Fibroblast of skin of right biceps (primary cell): ENCODE measurements at places on chromosomes 3 and 15.
A peak's percentile ranks its signal among the peaks of the same experiment; 100 is the strongest.

DNA sequence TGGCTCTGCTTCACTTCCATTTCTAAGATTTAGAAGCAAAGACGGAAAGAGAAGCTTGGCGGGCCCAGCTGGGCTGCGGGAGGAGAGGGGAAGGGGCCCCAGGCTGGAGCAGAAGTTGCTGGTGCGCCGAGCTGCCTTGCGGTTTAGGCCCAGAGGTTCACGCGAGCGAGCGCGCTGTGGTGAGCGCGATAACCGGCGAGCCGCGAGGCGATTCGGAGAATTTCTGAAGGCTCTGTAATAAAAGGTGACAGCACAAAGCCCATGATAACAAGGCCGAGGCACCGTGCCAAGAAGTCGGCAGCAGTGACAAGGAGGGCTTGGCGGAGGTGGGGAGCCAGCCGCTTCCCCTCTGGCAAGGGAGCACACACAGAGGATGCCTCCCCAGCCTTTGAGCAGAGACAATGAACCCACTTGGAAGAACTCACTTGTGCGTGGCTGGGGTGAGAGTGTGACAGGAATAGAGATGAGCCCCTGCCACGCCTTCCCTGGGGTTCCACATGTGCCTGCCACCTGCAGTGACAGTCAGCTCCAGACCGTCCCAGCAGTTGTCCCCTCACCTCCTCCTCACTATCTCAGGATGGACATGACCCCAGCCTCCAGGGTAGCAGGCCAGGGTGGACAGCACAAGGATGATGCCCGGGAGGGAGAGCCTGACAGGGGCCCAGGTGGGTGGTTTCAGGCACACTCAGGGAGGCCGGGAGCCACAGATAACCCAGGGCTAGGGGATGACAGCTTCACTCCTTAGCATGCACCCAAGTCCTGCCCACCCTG is 315.2 kb downstream of the UACA start:
- peak; percentile 23 for DNase-seq

DNA sequence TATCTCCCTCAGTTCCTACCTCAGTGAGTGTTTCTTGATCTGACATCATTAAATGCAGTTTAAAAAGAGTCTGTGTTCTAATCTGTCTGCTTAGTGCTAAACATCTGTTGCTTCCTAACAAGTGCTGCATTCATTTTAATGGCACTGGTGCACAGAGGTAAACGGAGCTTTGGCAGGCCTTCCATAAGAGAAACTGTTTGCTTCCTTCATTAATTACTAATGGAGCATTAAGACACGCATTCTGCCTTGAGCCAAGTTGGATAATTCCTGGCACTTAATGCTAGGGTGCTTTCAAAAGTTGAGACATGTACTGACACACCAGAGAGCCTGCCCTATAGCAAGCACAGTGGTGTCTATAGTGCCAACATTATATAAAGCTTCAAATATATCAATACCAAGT is 34.7 kb downstream of the SCG5 start:
- no peak for DNase-seq

GRCh38 chr15:39132954-39133600 is 447.8 kb upstream of the THBS1 start:
- peak; percentile 96 for DNase-seq

DNA sequence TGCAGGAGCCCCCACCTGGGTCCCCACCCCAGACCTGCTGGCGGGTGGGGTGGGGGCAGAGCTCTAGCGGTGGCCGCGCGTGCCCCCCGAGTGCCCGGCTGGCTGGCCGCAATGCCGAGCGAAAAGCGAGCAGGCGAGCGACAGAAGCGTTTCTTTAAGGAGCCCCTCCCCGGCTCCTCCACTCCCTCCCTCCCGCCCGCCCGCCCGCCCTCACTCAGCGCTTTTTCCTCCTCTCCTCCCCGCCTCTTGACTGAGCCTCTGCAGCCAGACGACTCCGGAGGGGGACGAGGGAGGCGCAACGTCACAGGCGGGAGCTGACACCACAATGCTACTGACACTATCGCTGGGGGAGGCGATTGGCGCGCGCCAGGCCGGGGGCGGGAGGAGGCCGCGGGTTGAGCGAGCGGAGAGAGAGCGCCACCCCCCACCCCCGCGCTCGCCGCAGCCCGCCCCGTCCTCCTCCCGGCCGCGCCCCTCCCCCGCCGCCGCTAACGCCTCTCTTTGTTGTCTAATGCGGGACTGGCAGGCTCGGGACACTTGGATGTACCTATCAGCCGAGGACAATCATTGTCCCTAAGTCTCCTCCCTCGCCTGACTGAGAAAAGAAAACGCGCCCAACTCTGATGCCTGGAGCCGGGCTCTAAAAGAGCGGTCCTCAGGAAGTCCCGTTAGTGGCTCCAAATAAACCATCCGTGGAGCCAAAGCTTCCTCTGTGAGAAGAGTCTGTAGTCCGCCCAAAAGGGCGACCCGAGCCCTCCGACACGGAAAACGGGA is at the start of gene MEX3B:
Gene MEX3B, minus strand, starts transcription at position 127 of the 774 bp plus-strand sequence. CDS start 313 bp downstream, outside the sequence.
- DNase-seq, result peak; percentile 100

DNA sequence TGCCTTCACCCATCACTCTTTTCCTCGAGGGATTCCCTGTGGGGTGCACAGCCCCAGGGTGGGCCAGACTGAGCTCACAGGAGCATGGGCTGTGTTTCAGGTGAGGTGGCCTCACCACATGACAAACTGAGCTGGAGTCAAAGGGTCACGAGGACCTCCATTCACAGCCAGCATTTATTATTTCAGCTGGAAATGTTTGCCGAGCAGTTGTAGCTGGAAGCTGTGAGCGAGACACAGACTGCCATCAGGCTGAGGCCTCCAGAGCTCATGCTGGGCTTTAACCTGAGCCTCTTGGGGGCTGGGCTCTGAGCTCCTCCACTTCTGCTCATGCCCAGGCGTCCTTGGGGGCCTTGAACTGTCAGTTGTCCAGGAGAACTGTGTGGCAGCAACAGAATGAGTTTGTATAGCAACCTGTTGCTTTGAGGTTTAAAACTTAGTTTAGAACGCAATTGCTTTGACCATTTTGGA is 57.5 kb downstream of the FLNB start:
- DNase-seq, result no peak

GRCh38 chr3:104669083-104669482 is 697.6 kb upstream of the ALCAM start:
- no peak for DNase-seq

DNA sequence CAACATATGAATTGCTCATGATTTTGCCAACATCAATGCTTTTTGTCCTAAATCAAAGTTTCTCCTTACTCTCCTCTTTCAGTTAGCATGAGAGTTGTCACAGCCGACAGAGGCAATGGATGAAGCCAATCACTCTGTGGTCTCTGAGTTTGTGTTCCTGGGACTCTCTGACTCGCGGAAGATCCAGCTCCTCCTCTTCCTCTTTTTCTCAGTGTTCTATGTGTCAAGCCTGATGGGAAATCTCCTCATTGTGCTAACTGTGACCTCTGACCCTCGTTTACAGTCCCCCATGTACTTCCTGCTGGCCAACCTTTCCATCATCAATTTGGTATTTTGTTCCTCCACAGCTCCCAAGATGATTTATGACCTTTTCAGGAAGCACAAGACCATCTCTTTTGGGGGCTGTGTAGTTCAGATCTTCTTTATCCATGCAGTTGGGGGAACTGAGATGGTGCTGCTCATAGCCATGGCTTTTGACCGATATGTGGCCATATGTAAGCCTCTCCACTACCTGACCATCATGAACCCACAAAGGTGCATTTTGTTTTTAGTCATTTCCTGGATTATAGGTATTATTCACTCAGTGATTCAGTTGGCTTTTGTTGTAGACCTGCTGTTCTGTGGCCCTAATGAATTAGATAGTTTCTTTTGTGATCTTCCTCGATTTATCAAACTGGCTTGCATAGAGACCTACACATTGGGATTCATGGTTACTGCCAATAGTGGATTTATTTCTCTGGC is 2.5 kb downstream of the OR4F6 start:
- DNase-seq, result peak; percentile 1

- DNase-seq, result peak; percentile 87
These were observed 3.2 kb downstream of the SSR3 start for GRCh38 chr3:156551746-156552145.

- DNase-seq, result no peak
These were observed 61.7 kb downstream of the XXYLT1 start for GRCh38 chr3:195209083-195209846.

DNA sequence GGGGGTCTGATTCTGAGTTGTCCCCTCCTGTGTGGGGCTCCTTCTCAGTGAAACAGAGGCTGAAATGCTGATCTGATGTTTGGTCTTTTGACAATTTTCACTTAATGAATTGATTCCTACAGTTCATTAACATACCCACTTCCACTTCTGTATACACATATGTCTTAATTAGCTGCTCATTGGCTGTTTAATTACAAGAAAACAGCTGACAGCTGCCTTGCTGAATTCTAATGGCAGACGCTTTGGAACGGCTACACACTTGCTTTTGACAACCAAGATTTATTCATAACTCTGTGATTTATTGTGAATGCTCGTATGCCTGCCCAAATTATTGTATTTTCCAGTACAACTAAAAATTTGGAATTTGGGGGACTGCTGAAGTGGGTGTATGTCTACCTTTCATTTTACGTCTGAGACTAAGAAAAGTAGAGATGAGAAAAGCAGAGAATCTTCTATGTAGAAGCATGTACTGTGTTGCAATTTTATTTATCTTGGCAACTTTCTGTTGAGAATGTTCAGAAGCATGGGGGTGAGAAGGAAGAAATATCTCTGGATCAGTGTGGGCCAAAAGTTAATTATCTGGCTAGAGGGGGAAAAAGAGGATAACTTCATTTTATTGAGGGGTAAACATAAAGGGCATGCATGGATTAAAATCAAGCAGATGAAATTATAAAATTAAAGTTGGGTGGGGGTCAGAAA is 46.5 kb upstream of the ICE2 start:
- peak; percentile 30 for DNase-seq

GRCh38 chr3:186966406-186966805 is 36.1 kb downstream of the ST6GAL1 start:
- DNase-seq, result no peak

GRCh38 chr3:62261121-62261520 is 112.2 kb downstream of the FEZF2 start:
- no peak for DNase-seq

- no peak for DNase-seq
These were observed 47.1 kb downstream of the CHD2 start for GRCh38 chr15:92947071-92947730.

- no peak for DNase-seq
These were observed 58.8 kb downstream of the CEMIP start for GRCh38 chr15:80838012-80838411.

DNA sequence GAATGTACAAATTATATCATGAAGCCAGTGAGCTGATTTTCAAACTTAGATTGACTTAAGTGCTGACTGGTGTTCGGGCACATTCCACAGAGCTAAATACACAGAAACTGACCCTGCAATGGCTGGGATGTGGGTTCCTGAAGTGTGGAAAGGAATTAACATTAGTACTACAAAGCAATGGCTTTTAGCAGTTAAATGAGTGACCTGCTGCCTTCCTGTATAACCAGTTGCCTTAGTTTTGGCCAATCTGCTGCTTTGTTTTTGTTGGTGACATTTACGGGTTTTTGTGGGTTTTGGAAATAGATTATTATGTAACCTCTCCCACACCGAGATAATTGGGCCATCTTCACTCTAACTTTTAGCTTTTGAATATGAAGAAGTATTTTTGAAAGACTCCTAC is 2.4 kb upstream of the SKIC8 start:
- peak; percentile 50 for DNase-seq

- no peak for DNase-seq
These were observed 1.6 kb upstream of the ITGA11 start for GRCh38 chr15:68433551-68433950.

DNA sequence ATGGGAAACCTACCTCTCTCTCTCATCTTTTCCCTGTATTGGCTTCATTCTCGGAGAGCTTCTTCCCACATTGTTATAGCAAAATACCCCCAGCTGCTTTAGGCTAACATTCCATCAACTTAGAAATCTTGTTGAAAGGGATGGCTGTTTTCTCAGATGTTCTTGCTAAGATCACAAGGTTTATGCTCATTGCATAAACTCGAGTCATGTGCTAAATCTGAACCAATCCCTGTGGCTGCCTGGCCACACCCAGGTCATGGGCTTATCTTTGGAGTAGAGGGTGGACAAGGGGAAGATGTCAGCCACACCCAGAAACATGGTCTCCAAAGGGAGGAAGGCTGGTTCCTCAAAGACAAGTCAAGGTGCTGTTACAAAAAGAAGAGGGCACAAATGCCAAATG is 150.6 kb upstream of the UMPS start:
- no peak for DNase-seq

GRCh38 chr15:76153241-76154197 is 93.7 kb downstream of the TMEM266 start:
- DNase-seq, result no peak

DNA sequence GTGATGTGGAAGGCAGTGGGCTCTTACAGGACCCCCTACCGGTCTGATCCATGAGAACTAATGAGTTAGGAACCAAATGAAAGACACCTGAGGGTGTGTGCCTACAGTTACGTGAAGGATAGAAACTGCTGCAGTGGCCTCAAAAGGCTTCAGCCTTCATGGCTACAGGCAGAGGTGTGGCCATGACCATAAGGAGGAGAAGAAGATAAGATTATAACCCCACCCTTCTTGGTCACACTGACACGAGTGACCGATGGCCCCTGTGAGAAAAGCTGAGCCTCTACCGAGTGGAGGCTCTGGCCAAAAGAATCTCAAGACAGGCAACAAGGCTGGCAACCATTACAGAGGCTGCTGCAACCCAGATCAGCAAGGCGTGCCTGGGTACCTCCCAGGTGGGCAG is 6.3 kb downstream of the RFT1 start:
- DNase-seq, result no peak

GRCh38 chr15:66703540-66703941 is 1.5 kb downstream of the SMAD6 start:
- peak; percentile 33 for DNase-seq

DNA sequence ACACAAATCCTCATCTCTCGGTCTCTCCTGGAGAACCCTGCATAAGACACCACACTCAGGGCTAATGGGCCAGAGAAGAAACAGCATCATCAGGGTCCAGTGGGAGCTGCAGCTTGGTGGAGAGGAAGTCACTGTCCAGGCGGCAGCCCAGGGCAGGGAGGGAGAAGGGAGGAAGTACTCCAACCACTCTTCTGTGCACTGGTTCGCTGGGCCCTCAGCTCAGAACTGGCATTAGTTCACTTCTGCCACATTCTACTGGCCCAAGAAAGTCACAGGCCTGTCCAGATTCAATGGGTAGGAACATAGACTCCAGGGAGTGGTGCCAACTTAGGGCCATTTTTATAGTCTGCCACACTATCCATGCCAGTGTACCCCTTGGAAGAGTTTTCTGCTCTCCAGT is 169.0 kb downstream of the ABHD5 start:
- DNase-seq, result no peak

DNA sequence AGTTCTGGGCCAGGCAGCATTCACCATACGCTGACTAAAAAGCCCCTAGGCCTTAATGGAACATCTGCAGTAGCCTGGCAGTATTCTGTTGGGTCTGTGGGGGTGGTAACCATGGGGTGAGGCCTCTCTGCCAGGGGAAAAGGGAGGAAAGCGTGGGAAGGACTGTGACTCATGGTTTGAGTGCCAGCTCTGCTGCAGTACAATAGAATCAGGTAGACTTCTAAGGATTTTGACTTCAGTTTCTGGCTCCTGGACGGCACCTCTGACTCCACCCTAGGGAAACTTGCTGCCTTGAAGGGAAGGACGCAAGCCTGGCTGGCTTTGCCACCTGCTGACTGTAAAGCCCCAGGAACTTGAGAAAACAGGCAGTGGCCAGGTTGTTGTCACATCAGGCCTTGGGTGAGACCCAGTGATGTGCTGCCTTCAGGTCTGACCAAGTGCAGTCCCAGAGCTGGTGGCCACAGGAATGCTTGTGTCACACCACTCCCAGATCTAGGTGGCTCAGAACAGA is 148.6 kb downstream of the SUCNR1 start:
- peak; percentile 21 for DNase-seq
